ENCODE measurements at places on chromosomes 6 and 20.
A peak's percentile ranks its signal among the peaks of the same experiment; 100 is the strongest.

- no peak for DNase-seq
Observed at GRCh38 chr6:160160929-160161646, 39.5 kb downstream of the SLC22A1 start.

- DNase-seq: no peak
Observed at GRCh38 chr6:163839296-163839695, 424.8 kb downstream of the QKI start.

- DNase-seq: no peak
Observed at GRCh38 chr6:25446830-25447569, 167.8 kb downstream of the CARMIL1 start.

GRCh38 chr6:169702840-169703246, 917 bp downstream of the C6orf120 start:
- no peak for DNase-seq

- DNase-seq: no peak
Observed at GRCh38 chr6:11497107-11497506, 40.4 kb upstream of the TMEM170B start.

GRCh38 chr6:169828176-169828575, 76.8 kb downstream of the ERMARD start:
- DNase-seq: no peak

DNA sequence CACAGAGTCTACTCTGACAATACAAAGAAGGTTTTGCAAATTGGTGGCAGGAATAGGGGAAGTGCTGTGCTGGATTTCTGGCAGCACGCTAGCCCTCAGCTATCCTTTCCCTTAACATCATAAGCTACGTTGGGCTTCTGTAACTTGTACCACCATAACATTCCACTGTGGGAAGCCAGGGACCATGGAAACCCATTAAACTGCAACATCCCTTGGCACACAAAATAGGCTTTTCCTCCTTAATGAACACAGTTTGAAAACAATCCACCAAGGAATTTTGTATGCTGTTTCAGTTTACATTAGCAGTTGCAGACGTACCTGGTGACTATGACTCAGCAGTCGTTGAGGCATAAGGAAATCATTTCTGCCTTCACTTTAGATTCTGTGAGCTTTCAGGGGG, 203.9 kb upstream of the RAB32 start:
- DNase-seq: no peak

DNA sequence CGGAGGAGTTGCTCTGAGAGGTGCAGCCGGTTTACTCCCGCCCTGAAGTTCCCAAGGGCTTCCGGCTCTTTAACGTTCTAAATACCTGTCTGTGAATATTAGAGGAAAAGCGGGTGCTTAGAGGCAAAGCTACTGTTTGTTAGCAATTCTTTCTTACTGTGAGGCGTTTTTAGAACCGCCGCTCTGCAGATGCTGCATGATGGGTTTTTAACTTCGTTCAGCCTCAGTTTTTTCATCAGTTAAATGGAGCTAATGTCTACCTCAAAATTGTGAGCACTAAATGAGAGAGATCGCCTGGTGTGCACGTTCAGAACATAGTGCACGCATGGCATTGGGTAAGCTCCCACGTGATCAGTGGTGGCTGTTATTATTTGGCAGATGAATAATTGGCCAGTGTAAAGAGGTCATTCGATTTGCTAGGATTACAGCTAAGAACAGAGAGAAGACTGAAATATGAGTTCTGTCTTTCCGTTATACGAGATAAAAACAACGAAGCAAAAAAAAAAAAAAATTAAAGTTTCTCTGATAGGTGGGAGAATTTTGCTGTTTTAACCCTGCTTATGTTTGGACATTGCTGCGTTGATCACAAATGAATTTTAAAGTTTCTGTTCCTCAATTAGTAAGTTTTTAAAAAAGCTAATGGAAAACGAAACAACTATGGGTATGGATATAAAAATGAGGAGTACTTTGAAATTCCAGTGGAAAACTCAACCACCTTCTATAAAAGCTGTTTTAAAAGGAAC, 660 bp upstream of the TFB1M start:
- no peak for DNase-seq

- DNase-seq: peak; percentile 80
Observed at GRCh38 chr6:31572041-31572911, at the start of gene LTA. Gene LTA (plus strand): TSS chr6:31572289. CDS start chr6:31572743, 454 bp downstream.

GRCh38 chr6:137873273-137873762, 6.3 kb downstream of the TNFAIP3 start:
- no peak for DNase-seq

- no peak for DNase-seq
Observed at GRCh38 chr6:116511424-116512110, at the start of gene CALHM5. Gene CALHM5 (plus strand): TSS chr6:116511639. CDS start chr6:116511697, 58 bp downstream.

- no peak for DNase-seq
Observed at GRCh38 chr6:156652231-156652750, 124.9 kb upstream of the ARID1B start.

GRCh38 chr20:46809706-46810360, 84.8 kb upstream of the EYA2 start:
- no peak for DNase-seq

- DNase-seq: no peak
Observed at GRCh38 chr6:131368198-131368911, 204.7 kb upstream of the ARG1 start.

- peak; percentile 50 for DNase-seq
Observed at GRCh38 chr6:15327271-15327670, 81.4 kb downstream of the JARID2 start.

DNA sequence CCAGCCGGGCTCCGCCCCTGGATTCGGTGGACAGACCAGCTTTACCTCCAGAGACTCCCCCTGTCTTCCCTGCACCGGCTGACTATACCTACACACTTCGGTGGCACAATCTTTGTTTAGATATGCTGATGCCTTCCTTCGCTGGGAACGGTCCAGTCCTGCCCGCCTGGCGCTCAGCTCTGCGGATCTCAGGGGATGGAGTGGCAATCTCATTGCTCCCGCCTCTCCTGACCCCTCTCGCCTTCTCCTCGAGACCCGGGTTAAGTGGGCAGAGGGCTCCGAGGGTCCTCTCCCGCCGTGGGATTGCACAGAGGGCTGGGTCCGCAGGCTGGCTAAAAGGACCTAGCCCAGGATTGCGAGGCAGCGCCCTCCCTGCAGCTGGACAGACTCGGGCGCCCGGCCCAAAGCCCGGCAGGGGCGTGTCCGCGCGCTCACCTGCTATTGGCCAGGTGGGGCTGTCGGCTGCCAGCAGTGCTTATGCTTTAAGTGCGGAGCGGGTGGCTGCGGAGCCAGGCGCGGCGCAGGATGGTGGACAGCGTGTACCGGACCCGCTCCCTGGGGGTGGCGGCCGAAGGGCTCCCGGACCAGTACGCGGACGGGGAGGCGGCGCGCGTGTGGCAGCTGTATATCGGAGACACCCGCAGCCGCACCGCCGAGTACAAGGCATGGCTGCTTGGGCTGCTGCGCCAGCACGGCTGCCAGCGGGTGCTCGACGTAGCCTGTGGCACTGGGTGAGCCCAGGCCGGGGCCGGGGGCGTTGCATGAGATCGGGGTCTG, at the start of gene GNMT:
GNMT (plus strand) TSS at position 512 of the 777 bp plus-strand sequence; CDS start at position 526, 14 bp downstream.
- DNase-seq: peak; percentile 24

DNA sequence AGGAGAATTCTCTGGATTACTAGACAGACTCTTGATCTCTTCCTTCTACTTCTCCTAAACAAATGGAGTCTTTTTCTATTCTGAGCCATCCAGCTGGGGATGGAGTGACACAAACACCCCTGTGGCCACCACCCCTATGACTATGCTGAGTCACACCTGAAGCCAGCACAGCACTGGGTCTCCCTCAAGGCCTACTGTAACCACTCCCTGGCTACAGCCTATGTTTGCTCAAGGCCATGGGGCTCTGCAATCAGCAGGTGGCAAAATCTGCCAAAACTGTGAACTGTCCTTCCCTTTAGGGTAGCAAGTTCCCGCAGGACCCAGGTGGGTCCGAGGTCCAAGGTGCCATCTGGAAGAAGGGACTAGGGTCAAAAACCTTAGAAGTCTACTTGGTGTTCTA, 132.3 kb downstream of the TINAG start:
- DNase-seq: no peak

DNA sequence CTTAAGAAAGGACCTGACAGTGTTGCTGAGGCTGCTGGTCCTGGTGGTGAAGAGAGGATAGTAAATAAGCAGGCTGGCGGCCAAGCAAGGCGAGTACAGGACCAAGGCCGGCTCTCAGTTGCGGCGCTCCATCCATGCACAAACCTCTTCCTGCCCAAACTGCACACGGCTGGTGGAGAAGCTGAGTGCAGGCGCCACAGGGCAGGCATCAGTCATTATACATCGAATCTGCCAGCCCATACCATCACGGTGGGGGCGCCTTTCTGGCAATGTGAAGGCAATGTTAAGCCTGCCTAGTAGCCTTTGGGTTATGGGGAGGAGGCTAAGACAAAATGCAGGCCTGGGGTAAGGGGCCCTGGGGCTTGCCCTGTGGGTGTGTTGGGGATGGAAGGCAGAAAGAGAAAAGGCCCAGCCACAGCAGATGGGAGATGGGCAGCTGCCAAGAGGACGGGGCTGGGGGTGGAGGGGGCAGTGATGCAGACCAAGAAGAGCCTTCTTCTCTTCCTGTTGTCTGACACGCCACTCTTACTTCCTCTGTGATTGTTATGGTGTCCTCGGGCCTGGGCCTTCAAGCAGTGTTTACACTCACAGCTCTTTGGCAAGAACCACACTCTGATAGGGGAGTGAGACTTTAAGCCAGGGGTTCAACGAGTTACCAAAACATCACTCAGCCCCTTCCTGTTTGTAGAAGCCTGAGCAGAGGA, 20.3 kb upstream of the KCNK16 start:
- DNase-seq: no peak

GRCh38 chr20:48578397-48579098, 249.3 kb downstream of the PREX1 start:
- DNase-seq: no peak

Data from naive thymus-derived CD8-positive, alpha-beta T cell (primary cell).